ENCODE measurements at places on chromosomes 1 and 21. TPM values are rescaled to one million over a fixed set of nuclear protein-coding genes. Genes with fewer than 3 reads are reported as not detected.

DNA sequence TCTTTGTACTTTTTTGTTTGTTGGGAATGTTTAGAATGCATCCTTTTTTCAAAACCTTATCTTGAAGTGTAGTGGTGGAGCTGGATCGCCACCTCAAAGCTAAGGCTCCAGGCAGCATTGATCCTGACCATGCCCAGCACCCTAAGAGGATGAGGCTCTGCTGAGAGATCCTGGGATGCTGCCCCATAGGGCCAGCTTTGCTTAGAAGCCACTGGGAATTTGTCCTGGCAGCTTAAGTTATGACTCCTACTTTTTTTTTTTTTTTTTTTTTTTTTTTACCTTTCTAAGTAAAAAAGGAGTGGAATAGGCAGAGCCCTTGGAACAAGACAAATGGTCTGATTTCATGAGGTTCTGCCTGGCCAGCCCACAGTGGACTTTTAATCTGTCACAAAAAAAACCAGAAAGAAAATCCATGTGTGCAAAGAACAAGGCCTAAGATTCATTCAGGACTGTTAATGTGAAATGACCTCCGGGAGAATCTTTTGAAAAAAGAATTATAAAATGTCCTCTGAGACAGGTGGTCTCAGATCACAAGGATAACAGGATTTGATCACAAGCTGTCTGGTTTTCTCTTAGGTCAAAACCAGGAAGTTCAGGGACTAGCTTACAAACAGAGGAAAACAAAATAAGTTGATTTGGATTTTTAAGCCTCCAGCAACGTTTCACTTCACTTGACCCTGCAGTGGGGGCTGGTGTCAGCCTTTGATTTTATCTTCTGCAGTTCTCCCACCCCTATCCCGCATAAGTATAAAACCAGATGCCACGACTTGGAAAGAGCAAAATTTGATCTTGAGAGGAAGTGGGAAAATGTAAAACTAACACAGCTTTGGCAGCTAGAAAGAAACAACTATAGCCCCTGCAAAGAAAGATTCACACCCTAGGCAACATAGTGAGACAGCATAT is 25.9 kb upstream of the RAP1A start:
- H3K4me1 ChIP-seq, result peaks cover 59% of the 10 kb centered on the region
- no peaks in the 10 kb centered on the region for H3K36me3 ChIP-seq
- no peak for DNase-seq
- H3K27me3 ChIP-seq, result no peaks in the 10 kb centered on the region
- H3K4me3 ChIP-seq, result no peak overlapping the region

DNA sequence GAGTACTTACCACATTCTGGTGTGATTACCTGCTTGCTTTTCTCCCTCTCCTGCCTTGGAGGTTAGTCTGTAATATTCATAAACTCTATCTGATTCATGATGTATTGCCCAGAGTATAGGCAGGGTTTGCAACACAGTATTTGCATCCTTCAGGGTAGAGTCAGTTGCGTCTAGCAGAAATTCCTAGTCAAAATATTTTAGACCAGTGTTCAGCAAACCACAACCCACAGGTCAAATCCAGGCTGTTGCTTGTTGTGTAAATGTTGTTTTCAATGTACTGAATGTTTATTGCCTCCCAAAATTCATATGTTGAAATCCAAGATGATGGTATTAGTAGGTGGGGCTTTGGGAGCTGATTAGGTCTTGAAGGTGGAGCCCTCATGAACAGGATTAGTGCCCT is 82.9 kb downstream of the NGF start:
- no peak for DNase-seq
- H3K4me3 ChIP-seq, result no peak overlapping the region
- H3K27ac ChIP-seq, result no peak overlapping the region
- H3K4me1 ChIP-seq, result no peaks in the 10 kb centered on the region

GRCh38 chr1:196399713-196400112 is 208.5 kb downstream of the KCNT2 start:
- no peaks in the 10 kb centered on the region for H3K27me3 ChIP-seq
- H3K4me3 ChIP-seq, result no peak overlapping the region
- no peak for DNase-seq

DNA sequence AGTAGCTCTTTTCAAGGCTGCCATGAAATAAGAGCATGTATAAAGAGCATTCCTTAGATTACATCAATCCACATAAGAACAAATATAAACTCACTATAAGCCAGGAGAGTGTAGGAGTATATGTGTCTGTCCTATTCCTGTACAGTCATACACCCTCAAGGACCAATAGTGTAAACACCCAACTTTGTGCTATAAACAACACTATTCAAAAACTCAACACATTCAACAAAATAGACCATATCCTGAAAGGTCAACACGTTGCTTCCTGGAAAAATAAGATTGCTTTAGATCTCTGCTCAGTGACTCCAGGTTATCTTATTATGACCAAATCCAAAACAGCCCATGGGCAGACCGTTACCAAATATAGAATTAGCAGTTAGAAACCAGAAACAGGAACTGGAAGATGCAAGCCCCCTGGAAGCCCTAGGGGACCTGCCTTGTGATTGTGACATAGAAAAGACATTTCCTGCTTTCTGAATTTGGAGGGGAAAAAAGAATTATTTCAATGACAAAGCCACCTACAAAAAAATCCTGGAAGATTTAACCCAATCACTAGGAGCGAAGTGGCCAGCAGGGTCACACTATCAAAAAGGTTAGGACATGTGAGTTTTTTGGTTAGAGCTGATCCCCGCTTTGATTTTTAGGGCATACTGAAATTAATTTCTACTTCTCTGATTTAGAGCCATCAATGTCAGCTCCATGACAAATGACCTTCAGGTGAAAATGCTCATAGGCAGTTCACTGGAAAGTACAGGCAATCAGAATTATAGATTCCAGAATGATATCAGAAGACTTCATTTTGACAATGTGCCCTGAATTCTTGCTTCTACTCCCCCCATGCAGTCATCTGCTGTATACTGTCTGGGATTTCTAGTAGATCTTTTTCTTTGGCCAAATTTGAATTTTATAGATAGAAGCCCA is 59.9 kb downstream of the LRRC8C start:
- H3K36me3 ChIP-seq, result peaks cover 6% of the 10 kb centered on the region
- H3K4me1 ChIP-seq, result peaks cover 50% of the 10 kb centered on the region
- no peaks in the 10 kb centered on the region for H3K27me3 ChIP-seq
- no peak overlapping the region for H3K4me3 ChIP-seq
- no peak for DNase-seq
- H3K27ac ChIP-seq, result peak overlapping the region; percentile 55

DNA sequence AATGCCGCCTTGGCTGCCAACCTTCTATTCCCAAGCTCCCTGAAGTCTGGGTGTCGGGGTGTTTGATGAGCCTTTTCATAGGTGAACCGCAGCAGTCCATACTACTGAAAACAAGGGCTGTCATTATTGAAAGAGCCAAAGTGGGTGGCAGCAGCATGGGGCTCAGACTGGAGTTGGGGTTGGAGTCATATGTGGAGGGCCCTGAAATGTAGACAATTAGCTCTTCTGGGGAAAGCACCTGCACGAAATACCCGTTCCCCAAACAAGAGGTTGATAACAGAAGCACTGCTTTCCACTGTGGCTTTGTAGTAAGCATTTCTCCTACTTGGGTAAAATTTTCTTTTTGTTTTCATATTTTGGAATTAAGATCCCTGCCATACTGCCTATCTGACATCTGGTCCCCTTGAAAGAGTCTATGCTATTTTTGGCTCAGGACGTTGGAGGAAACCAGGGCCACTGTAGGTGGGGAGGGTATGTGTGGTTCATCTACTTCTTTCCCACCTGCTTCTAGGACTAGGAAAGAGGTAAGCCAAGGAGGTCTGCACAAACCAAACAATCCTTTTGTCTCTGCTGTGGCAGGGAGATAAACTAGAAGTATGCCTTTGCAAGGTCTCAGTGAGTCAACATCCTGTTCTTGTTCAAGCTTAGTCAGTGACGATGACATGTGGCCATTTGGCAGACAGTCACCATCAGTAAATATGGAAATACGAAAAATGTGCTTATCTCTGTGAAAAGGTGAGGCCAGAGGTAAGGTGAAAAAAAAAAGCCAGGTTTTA is 197.0 kb upstream of the UBE2U start:
- H3K27ac ChIP-seq, result peak overlapping the region; percentile 66
- H3K27me3 ChIP-seq, result no peaks in the 10 kb centered on the region
- no peaks in the 10 kb centered on the region for H3K36me3 ChIP-seq
- H3K4me3 ChIP-seq, result no peak overlapping the region
- no peak for DNase-seq

GRCh38 chr1:38474738-38475623 is 384.6 kb downstream of the RRAGC start:
- H3K27ac ChIP-seq, result peak overlapping the region; percentile 85
- no peaks in the 10 kb centered on the region for H3K36me3 ChIP-seq
- peak overlapping the region; percentile 65 for H3K4me3 ChIP-seq

DNA sequence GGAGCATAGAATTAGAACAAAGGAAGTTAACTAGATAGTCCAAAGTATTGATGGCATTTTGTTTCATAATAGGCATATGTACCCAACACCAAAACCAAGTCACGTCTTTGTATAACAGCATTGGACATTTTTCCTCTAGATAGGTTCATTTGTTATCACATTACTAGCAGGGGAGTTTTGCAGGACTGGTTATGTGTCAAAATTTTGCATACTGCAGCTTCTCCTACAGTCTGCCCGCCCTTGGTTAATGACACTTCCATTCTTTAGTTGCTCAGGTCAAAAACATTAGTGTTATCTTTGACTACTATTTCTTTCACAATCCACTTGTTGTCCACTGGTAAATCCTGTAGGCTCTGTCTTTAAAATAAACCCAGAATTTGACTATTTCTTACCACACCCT is 8.9 kb downstream of the CAPZA1 start:
- DNase-seq, result no peak
- H3K4me3 ChIP-seq, result no peak overlapping the region
- no peaks in the 10 kb centered on the region for H3K36me3 ChIP-seq

- H3K36me3 ChIP-seq, result peaks cover 48% of the 10 kb centered on the region
- peak overlapping the region; percentile 42 for H3K27ac ChIP-seq
- H3K27me3 ChIP-seq, result no peaks in the 10 kb centered on the region
- peaks cover 26% of the 10 kb centered on the region for H3K4me1 ChIP-seq
- no peak overlapping the region for H3K4me3 ChIP-seq
- no peak for DNase-seq
These were observed 5.9 kb downstream of the RFX5 start for GRCh38 chr1:151340870-151341754.

- no peaks in the 10 kb centered on the region for H3K36me3 ChIP-seq
- no peak overlapping the region for H3K27ac ChIP-seq
- peaks cover 11% of the 10 kb centered on the region for H3K4me1 ChIP-seq
These were observed 181.6 kb upstream of the CACYBP start for GRCh38 chr1:174818014-174818616.

GRCh38 chr1:103900005-103900404 is 150.3 kb downstream of the AMY1C start:
- H3K36me3 ChIP-seq, result no peaks in the 10 kb centered on the region
- no peak for DNase-seq
- H3K4me3 ChIP-seq, result no peak overlapping the region
- no peak overlapping the region for H3K27ac ChIP-seq
- no peaks in the 10 kb centered on the region for H3K27me3 ChIP-seq

DNA sequence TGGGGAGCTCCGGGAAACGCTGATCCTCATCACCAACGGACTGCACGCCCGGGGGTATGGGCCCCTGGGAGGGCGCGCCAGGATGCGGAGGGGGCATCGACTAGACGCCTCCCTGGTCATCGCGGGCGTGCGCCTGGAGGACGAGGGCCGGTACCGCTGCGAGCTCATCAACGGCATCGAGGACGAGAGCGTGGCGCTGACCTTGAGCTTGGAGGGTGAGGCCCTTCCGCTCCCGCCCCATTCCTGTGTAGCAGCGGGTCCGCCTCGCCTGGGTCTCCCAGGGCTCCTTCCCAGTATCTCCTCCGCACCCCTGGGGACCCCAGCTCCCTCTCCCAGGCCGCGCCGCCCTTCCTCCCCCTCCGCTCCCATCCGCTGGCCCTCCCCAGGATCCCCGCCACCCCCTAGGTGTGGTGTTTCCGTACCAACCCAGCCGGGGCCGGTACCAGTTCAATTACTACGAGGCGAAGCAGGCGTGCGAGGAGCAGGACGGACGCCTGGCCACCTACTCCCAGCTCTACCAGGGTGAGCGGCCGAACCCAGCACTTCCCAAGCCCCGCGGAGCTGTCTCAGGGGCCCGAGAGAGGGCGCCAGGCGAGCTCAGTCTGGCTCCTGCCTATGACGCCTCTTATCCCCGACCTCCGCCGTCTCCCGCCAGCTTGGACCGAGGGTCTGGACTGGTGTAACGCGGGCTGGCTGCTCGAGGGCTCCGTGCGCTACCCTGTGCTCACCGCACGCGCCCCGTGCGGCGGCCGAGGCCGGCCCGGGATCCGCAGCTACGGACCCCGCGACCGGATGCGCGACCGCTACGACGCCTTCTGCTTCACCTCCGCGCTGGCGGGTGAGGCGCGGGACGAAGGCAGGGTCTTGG is 5.0 kb downstream of the HAPLN2 start:
- H3K36me3 ChIP-seq, result no peaks in the 10 kb centered on the region
- H3K27me3 ChIP-seq, result peaks cover 37% of the 10 kb centered on the region
- peak; percentile 81 for DNase-seq
- peak overlapping the region; percentile 39 for H3K4me3 ChIP-seq

- no peak overlapping the region for H3K4me3 ChIP-seq
- H3K36me3 ChIP-seq, result no peaks in the 10 kb centered on the region
- DNase-seq, result no peak
- no peaks in the 10 kb centered on the region for H3K4me1 ChIP-seq
These were observed 87.9 kb upstream of the SERTAD4 start for GRCh38 chr1:210144736-210145135.

DNA sequence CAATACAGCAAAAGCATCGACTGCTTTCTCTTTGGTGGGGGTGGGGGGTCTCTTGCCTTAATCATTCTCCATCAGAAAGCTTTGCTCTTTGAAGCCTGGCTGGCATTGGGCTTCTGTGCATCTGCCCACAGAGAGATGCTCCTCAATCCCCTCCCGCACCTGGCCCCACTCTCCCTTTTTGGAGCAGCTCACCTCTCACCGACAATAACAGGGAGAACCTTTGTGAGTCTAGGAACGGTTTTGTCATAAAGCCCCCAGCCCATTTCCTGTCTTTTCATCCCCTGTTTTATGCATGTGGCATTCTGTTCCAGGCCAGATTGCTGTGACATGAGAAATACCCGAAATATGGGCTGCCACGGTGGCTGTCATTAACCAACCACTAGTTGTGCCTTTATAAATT is 469.0 kb upstream of the VAMP3 start:
- H3K27ac ChIP-seq, result no peak overlapping the region
- H3K36me3 ChIP-seq, result no peaks in the 10 kb centered on the region
- H3K4me1 ChIP-seq, result no peaks in the 10 kb centered on the region
- no peaks in the 10 kb centered on the region for H3K27me3 ChIP-seq
- no peak for DNase-seq
- H3K4me3 ChIP-seq, result no peak overlapping the region

GRCh38 chr21:42295845-42296244 is 19.4 kb downstream of the TFF3 start:
- H3K27ac ChIP-seq, result no peak overlapping the region
- no peak for DNase-seq
- H3K27me3 ChIP-seq, result peaks cover 5% of the 10 kb centered on the region

- H3K4me3 ChIP-seq, result no peak overlapping the region
- no peaks in the 10 kb centered on the region for H3K27me3 ChIP-seq
- no peaks in the 10 kb centered on the region for H3K4me1 ChIP-seq
- H3K27ac ChIP-seq, result no peak overlapping the region
- H3K36me3 ChIP-seq, result no peaks in the 10 kb centered on the region
These were observed 11.0 kb downstream of the UBL4B start for GRCh38 chr1:110123224-110123623.

CFHR4 gene
- polyA plus RNA-seq, result not detected

SLC9C2 gene
- polyA plus RNA-seq, result 0.07 TPM

OR2L3 gene
- polyA plus RNA-seq, result 0.06 TPM

All from spleen (tissue), 13 donors.